ENCODE measurements at places on chromosomes 2 and 18.

GRCh38 chr18:12426924-12427323 is 19.2 kb downstream of the PRELID3A start:
- no peak for DNase-seq

DNA sequence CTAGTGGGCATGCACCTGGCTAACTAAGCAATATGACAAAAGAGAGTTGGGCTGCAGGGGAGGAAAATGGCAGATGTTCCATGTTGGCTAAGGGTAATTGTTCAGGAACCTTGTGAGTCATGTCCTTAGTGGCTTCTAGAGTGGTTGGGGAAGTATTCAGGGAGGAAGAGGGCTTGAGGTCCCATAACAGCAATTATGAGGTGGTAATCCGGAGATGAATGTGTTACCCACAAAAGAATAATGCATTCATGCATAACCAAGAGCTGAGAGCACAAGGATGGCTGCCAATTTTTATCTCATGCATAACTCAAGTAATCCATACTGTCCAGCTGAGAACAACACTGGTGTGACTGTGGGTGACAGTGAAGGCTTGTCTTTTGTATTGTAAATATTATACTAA is 42.9 kb downstream of the TMEFF2 start:
- no peak for DNase-seq

DNA sequence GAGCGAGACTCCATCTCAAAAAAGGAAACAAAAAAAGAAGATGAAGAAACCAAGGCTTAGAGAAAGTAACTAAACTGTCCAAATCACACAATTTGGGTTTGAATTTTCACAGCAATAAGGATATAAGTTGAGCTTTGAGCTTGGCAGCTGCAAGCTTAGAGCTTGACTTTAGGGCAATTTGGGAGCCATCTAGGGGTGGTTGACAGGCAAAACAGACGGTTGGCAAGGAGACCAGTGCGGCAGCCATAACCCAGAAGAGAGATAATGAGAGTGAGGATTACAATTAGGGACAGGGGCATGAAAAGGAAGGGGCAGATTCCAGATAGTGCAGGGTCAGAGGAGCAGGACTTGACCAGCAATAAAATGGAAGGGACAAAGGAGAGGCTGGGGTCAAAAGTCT is 382.2 kb upstream of the HNRNPA3 start:
- DNase-seq: no peak

GRCh38 chr2:101961338-101962191 is 30.2 kb upstream of the IL1R2 start:
- no peak for DNase-seq

GRCh38 chr2:24049485-24050021 is at the start of gene FKBP1B:
Gene FKBP1B, plus strand, starts transcription at chr2:24049741. Its CDS starts 109 bp downstream, at chr2:24049850.
- peak; percentile 32 for DNase-seq

DNA sequence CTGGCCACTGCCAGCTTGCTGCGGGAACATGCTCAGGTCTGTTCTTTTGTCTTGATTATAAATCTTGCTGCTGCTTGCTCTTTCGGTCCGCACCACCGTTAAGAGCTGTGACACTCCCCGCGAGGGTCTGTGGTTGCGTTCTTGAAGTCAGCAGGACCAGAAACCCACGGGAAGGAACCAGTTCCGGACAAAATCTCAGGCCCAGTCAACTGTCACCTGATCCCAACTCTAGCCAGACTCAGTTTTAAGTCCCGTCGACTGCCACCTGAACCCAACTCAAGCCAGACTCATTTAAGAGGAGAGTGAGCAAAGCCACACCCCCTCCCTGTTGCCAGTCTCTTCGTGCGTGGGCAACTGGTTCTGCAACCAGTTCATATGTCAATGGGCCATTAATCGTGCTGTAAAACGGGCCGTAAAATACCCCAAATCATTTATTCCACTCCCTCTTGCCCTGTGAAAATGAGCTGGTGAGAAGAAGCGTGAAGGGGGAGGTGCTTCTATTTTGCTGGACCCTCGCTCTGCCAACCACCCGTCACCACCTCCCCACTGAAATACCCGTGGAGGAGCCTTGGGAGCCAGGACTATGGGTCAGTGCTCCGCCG is 224.3 kb downstream of the NDUFA10 start:
- no peak for DNase-seq

DNA sequence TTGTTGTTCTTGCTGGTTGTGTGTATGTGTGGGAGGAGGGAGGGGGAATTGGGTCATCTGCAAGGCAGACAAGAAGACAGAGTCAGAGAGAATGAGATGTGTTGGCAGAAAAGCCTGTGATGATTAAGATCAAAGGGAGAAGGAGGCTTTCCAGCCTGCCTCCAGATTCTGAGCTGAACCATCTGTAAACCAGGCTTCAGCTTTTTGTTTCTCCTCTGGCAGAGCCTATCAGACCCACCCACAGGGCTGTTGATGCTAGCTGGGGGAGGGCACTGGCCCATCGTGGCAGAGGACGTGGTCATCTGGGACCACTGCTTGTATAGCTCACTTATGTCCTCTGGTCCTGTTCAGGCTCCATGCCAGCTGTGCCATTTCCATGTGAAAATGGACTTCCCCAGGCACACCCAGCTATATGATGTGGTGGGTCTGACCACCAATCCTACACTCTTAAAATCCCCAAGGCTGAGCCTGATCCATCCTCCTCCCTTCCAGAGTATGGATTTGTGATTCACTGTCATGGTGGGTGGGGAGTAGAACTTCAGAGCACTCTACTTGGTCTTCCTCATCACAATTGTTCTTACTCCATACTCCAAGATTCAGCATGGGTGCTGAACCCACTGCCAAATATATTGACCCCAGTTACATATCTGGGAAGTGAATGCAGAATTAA is 27.8 kb upstream of the COL6A3 start:
- DNase-seq: peak; percentile 63

DNA sequence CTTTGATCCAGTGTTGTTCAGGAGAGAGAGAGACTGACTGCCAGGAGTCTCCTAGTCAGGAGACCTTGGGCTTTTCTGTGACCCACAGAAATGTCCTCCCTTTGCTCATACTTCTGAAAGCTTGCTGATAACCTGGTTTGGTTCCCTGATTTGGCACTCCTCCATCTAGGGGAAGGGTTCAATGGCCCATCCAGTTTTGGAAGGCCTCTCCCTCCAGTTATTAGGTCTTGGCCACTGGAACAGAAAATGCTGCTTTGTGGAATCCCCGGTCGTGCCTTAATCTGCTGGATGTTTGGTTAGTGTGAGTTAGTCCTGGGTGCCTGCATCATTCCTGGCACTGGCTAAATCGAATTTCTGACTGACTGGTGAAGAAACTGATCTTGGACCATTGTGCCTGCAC is 35.7 kb downstream of the KDM3A start:
- DNase-seq: no peak

- DNase-seq: no peak
These were observed 7.7 kb upstream of the ARID5A start for GRCh38 chr2:96528700-96529375.

DNA sequence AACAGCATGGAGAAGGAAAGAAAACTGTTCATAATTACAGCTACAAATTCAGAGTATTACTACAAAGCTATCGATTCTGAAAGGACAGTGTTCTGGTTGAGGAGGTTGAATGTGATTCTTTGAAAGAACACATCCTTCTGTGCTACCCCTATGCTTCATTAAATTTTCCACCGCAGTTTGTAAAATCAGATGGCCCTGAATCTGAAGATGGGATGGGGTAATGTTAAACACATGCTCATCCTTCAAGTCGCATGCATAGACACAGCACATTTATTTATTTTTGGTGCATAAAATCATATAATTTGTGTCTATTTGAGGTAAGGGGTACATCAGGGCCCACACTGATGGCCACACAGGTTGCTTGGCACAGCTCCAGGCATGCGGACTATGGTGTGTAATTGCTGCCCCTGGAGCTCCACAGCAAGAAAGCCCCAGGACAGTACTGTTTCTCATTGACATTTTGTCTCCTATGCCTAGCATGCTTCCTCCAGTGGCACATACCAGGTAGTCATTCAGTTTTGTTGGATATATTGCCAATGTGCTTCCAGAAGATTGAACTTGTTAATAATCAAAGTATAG is 238.8 kb upstream of the TANK start:
- no peak for DNase-seq

DNA sequence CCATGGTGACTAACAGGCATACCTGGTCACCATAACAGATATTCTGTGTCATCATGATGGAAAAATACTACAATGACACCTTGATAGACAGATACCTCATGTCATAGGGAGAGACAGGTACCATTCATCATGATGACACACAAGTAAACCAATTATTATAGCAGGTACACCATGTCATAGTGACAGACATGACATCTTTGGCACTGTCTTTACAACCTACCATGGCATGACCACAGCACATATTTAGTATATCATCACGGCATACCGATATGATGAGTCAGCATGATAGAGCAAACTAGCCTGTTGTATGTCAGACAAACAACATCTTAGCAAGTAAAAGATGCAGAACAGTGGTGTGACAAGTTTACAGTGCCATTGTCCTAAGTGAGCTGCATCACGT is 101.3 kb upstream of the KLHL29 start:
- DNase-seq: no peak

DNA sequence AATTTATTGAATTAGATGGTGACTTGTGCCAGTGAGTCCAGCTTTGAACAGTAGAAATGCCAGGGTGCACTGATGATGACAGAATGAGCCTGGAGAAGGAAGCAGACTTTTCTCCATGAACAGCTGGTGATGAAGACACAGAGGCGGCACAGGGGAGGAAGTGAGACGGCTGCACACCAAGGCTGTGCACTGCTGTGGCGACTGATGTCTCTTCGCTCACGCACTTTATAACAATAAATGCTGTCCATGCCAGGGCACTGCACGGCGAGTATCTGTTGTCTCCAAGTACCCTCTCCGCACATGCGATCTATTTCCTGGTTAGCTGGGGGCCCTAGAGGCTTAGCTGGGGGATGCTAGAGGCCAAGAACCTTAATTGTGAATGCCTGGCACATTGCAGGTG is 175.2 kb downstream of the TMEM200C start:
- no peak for DNase-seq

- peak; percentile 64 for DNase-seq
These were observed 705 bp upstream of the TEX261 start for GRCh38 chr2:70995426-70995729.

- no peak for DNase-seq
These were observed 5.2 kb upstream of the SLC35F6 start for GRCh38 chr2:26758790-26759321.

GRCh38 chr2:158142568-158143332 is 41.1 kb downstream of the UPP2 start:
- no peak for DNase-seq

DNA sequence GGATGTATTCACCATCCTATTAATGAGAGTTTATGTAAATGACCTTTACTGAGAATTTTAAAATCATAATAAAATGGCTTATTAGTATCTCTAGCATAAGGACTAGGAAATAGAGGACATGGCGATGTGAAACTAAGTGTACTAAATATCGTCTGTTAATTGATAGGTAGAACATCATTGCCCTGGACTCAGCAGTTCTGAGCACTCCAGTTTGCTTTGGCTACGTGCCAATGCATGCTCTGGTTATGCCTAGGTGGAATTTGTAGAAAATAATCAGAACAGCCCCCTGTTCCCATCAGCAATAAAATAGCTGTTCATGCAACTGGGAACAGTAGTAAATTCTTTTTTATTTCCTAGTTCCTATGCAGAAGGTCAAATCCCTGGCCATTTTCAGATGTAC is 247.8 kb downstream of the DOK6 start:
- DNase-seq: no peak

DNA sequence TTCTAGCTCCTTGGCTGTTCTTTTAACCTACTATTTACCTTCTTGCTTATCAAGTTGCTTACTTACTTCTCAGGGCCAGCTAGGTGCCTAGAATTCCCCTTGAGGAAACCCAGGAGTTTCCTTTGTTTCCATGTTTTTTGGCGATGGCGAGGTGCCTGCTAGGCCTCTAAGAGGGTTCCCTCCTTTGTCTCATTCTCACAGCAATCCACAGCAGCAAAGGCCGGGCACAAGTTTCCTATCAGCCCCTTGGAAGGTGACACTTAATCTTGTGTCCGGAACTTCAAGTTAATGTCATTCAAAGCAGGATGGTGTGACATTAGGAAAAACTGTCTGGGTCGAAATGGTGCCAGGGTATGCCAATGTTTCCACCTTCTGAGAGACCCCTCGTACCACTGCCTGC is 101.9 kb upstream of the EPC2 start:
- DNase-seq: no peak

DNA sequence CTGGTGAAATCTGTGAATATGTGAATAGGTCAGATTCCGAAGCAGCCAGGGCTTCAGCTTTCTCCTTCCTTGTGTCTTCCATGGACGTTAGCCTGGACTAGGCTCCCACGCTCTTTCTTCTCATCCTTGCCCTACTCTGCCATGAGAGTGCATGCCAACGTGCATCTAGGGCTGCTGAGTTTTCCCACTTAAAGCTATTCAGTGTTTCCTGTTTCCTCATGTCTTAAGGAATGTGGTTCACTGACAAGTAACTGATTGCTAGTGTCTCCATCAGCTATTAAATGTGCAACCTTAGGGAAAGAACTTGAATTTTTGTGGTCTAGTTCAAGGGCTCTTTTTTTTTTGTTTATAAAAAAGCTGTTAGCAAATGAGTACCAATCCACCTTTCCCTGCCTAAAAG is 642.3 kb upstream of the LINC00305 start:
- DNase-seq: no peak

DNA sequence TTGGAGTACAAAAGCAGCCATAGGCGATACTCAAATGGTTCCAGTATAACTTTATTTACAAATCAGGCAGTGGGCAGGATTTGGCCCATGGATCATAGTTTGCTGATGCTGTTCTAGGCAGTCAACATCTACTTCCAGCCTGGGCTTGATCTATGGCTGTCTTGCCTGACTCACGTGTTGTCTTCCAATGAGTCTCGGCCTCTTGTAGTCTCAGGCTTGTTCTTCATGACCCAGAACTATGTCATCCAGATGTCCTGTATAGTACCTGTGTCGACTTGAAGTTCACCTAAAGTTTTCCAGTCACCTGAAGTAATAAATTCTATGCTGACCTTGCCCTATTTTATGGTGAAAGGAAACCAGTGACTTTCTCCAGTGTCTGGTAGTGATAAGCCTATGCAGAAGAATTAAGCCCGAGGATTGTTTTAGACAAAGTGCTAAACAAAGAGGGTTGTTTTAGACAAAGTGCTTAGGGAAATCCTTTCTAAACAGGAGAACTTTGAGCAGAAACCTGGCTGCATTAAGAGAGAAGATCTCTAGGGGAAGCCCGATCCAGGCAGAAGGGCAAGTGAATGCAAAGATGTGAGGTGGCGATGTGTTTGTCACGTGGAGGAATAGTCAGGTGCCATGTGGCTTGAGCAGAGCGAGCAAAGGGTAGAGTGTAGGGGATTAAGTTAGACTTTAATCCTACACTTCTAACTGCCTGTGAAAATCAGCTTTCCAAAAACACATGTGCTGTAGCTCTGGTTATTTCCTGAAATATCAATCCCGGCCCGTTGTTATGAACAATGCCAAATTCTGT is 8.5 kb upstream of the THNSL2 start:
- DNase-seq: no peak

DNA sequence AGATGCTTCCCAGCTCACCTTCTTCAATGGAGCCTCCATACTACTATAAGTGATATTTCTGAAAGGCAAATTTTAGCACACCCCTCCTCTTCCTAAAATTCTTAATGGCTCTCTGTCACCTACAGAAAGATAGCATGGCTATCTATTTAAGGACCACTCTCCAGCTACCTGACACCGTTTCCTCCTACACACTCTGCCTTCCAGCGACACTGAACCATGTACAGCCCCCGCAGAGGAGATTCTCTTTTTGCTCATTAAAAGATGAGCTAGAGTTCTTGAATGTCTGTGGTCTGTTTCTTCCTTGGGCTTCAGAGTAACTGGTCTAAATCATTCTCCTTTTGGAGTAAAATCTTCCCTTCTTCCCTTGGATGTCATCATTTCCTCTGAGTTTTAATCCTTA is 38.4 kb upstream of the GAREM1 start:
- no peak for DNase-seq

GRCh38 chr18:515156-515815 is 14.8 kb upstream of the COLEC12 start:
- no peak for DNase-seq
